T-helper 2 cell treated with Interferon-gamma antibody and Interleukin-4, amounts not matched to agents 5 μg/mL and 100 μg/mL, for 36 hours (primary cell): ENCODE measurements at places on chromosomes 11 and 22.

GRCh38 chr11:128342511-128343134 lies 244.7 kb downstream of the ETS1 start:
- peak; percentile 84 for DNase-seq

- DNase-seq: no peak
Observed at GRCh38 chr11:35814081-35814695, 129.7 kb upstream of the LDLRAD3 start.

DNA sequence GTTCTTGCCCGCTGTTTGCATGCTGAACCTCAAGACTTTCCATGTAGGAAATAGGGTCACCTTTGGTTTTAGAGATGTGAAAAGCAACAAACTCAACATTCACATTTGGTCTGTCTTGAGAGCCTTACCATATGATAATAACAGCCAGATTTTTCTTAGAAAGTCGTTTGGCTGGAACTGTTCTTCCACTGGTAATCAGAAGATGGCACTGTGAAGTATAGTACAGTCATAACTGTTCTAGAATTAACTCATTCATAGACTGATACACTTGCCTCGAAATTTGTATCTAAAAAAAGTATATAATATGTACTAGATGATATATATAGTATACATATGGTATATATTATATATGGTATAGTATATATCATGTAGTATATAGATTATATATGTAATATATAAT lies 12.3 kb downstream of the LUZP2 start:
- DNase-seq: no peak

- DNase-seq: no peak
Observed at GRCh38 chr11:115784796-115785521, 280.7 kb upstream of the CADM1 start.

DNA sequence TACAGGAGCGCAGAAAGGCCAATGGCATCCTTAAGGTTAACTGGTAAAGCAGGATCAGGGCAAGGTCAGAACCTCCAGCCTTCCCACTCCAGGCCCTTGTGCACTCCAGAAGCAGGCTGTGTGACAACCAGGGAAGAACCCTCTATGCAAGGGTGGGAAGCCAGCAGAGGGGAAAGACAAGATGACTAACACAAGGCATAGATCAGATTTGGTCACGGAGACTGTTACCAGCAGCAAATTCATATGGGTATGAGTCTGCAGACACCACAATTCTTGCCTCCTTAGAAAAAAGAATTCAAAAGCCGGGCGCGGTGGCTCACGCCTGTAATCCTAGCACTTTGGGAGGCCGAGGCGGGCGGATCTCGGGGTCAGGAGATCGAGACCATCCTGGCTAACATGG lies 39.8 kb upstream of the MTNR1B start:
- no peak for DNase-seq

GRCh38 chr11:47843361-47844055 lies 4.6 kb downstream of the NUP160 start:
- DNase-seq: no peak

GRCh38 chr22:30284172-30284571 lies 5.1 kb downstream of the CASTOR1 start:
- DNase-seq: no peak

DNA sequence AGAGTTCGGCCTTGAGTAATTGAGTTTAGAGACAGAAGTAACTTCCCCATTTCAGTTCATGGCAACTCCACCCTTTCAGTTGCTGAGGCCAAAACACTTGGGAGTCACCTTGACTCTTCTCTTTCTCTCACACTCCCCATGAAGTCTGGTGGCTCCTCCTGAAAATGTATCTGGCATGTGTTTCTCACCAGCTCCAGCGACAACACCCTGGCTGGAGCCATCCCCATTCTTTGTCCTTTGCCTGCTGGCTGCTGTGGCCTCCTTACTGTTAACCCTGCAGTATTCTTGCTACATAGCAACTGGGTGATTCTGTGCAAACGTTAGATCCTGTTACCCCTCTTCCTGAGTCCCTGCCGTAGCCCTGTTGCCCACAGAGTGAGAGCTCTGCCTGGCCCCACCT lies 23.8 kb downstream of the SLC6A5 start:
- DNase-seq: no peak
